ENCODE measurements at places on chromosomes 1 and 21.
A peak's percentile ranks its signal among the peaks of the same experiment; 100 is the strongest.

DNA sequence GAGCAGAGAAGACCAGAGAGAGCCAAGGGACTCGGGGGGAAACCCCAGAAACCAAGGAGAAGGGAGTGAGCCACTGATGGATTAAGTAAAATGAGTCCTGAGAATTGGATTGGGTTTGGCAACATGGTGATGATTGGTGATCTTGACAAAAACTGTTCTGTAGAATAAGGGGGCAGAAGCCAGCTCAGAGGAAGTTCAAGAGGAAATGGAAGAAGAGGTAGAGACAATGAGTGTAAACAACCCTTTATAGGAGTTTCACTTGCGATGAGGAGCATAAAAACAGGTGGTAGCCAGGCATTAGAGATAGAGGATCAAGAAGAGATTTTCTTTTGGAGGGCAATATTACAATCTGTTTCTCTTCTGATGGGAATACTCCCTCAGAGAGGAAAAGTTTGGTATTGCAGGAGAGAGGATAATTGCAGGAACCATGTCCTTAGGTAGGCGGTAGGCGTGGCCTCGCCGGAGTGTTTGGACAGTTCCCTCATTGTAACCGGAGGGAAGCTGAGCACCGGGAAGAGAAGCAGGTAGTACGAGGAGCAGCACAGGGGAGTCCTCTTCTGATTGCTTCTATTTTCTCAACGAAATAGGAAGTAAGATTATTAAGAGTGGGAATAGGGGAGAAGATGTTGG lies 68.4 kb upstream of the TENT5C start:
- no peak for DNase-seq

DNA sequence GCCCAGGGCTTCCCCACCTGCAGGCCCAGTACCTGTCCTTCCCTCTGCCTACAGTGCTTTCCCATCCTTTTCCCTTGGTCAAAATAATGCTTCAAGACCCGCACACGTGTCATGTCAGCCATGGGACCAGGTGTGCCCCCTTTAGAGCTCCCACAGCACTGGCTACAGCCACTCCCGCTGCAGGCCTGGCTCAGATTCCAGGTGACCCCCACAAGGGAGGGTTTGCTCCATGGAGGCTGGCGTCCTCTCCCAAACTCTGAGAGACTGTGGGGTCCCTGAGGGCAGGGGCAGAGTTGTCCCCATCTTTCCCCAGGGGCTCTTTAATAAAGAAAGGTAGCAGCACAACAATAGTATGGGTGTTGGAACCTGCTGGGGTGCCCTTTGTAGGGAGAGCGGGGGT lies 66.4 kb upstream of the RUNX3 start:
- no peak for DNase-seq

GRCh38 chr1:67843331-67843730 lies 10.1 kb upstream of the GNG12 start:
- no peak for DNase-seq

GRCh38 chr1:26978901-26979300 lies 14.6 kb upstream of the TRNP1 start:
- DNase-seq = no peak

- DNase-seq = peak; percentile 47
Observed at GRCh38 chr1:39091845-39092645, 65.9 kb downstream of the NDUFS5 start.

DNA sequence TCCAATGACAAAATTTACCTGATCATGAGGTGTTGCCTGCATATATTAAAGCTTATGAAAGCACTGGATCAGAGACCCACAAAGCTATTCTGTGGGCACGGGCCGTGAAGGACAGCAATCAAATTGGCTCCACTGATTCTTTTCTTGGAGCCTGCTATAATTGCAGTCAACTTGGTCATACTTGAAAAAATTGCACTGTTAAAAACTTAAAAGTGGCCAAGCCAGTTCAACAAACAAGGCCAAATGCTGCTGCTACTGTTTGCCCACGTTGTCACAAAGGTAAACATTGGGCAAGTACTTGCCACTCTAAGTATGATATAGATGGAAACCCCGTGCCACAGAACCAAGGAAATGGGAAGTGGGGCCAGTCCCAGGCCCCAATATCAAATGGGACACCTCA lies 37.8 kb downstream of the CYP4A11 start:
- no peak for DNase-seq

DNA sequence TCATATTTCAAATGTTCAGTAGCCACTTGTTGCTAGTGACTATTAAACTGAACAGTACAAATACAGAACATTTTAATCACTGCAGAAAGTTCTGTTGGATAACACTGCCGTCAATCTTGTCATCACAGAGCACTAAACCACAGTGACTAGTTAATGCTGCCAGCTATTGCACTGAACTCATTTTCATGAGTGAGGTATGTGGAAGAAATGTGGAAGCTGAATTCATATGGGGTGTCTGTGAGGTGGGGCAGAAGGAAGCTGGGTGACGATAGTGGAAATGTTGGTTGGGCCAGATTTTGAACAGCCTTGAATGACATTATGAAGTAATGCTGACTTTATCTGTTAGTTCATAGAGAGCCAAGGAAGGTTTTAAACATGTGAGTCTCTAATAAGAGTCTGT lies 49.6 kb downstream of the OSBPL9 start:
- DNase-seq = no peak

DNA sequence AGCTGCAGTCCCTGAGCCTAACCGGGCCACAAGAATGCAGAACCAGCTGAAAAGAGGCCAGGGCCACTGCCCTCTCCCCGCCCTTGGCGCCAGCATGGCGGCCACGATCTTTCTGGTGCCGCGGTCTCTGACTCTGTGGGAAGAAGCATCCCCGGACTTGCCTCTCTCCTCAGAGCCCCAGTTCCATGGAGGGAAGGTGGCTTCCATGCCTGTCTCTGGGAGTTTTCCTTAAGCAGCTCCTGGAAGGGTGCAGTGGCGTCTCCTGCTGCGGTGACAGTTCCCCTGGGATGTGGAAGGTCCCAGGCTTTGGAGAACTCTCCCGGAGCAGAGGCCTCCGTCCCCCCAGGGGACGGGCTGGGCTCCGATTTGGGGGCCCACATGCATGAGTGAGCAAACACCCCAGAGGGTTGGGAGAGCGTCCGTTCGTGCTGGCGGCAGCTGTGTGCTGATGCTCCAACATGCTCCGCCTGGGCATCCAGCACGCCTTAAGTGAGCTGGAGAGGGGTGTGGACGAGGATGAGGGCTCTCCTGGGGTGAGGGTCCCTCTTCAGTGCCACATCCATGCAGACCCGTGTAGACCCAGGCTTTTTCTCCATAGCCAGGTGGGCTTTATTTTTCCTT lies 109.8 kb upstream of the COL6A1 start:
- DNase-seq = no peak

- DNase-seq = no peak
Observed at GRCh38 chr1:9907441-9907840, 2.6 kb downstream of the CTNNBIP1 start.

DNA sequence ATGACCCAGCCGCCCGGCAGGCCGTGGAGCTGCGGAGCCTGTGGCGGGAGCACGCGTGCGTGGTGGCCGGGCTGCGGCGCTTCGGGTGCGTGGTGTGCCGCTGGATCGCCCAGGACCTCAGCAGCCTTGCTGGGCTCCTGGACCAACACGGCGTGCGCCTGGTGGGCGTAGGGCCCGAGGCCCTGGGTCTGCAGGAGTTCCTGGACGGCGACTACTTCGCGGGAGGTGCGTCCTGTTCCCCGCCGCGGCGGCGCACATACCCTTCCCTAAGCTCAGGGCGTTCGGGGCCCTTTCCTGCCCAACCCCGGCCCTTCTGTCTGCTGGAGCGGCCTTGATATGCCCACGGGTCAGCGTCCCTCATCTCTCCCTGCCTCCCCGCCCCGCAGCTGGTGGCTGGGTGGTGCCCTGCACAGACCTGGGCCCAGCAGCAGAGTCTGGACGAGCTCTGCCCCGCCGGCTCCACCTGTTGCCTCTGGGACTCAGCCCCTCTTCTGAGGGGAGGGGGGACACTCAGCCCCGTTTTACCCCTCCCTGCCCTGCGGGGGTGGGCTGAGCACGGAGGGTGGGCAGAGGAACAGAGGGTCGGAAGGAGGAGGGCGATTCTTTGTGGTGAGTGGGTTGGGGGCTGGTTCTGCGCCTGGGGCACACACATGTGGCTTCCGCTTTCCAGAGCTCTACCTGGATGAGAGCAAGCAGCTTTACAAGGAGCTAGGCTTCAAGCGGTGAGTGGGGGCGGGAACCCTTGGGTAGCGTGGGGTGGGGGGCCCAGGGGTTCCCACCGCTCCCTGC lies 688 bp downstream of the PRXL2B start:
- no peak for DNase-seq

DNA sequence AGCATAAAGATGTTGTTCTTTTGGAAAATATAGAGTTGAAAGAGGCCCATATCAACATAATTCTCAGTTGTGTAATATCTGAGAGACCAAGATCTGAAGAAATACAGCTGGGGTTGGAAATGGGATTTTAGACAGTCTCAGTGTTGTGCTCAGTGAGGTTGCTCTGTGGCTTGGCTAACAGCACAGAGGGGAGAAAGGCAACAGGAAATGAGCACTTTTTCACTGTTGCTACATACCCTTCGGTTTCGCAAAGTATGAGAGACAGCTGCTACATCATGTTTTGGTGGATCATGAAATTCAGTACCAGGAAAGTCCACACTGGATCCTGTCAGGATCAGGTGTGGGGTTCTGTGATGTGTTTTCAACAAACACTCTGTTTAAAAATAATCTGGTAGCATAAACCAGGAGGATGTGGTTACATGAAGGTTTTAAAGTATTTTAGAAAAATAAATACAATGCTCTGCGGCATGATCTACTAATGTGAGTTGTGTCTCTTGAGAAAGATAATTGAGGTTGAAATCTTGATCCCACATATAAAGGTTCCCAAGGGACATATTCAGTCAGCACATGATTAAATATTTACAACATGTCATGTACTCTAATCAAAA lies 7.0 kb upstream of the GPR88 start:
- no peak for DNase-seq

GRCh38 chr1:50822035-50822776 lies 137.9 kb downstream of the FAF1 start:
- no peak for DNase-seq

DNA sequence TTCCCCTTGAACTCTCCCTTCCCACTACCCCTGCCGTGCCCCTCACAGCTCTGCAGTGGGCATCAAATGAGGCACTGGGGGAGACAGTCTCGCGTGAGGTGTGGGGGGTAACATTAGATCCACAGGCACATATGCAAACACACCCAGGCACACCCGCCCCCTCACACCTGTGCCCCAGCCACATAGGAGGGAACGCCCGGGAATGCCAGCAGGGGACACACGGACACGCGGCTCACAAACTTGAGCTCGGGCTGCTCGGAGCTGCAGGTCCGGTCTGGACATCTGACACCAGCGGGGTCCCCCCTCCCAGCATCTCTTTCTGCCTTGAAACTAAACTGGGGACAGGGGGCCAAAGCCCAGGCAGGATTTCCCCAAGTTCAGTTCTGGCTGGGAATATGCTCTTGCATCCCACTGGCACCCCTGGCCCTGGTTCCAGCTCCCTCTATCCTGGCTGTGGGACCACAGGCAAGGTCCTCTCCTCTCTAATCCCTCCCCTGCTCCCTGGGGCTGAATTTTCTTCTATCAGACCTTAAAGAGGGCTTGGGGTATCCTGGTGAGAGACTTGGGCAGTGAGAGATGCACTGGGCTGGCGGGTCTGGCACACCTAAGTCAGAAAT lies 30.6 kb downstream of the CDCP2 start:
- DNase-seq = no peak

- DNase-seq = peak; percentile 34
Observed at GRCh38 chr1:172818841-172819527, 160.1 kb downstream of the FASLG start.

DNA sequence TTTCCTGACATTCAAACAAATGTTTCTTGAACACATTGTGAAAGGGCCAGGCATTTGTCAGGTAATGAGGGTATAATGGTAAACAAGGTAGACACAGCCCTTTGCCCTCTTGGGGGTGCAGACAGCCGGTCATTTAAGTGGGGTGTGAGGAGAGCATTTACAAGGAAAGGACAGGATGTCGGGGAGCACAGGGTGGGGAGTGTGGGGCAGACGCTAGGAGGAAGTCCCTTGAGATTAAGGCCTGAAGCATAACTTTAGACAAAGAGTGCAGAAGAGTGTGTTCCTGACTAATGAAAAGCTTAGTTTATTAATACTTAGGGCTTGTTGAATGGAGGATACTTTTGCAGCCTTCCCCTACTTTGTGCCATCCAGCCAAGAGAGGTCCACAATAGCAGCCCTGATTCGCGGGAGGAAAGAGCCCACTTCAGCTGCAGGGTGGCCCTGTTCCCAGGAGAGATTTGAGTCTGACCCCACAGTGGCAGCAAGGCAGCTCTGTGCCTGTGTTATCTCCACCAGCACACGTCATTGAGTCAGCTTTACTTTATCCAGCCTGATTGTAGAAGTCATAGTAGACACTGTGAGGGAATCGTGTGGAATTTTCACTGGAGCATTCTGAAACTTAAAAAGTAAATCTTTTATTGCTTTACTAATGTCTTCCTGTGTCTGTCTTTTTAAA lies 35.1 kb downstream of the MPZL1 start:
- DNase-seq = no peak

GRCh38 chr1:150115121-150115520 lies 34.6 kb upstream of the PLEKHO1 start:
- no peak for DNase-seq

- no peak for DNase-seq
Observed at GRCh38 chr1:78292361-78292760, 198.4 kb upstream of the PTGFR start.

DNA sequence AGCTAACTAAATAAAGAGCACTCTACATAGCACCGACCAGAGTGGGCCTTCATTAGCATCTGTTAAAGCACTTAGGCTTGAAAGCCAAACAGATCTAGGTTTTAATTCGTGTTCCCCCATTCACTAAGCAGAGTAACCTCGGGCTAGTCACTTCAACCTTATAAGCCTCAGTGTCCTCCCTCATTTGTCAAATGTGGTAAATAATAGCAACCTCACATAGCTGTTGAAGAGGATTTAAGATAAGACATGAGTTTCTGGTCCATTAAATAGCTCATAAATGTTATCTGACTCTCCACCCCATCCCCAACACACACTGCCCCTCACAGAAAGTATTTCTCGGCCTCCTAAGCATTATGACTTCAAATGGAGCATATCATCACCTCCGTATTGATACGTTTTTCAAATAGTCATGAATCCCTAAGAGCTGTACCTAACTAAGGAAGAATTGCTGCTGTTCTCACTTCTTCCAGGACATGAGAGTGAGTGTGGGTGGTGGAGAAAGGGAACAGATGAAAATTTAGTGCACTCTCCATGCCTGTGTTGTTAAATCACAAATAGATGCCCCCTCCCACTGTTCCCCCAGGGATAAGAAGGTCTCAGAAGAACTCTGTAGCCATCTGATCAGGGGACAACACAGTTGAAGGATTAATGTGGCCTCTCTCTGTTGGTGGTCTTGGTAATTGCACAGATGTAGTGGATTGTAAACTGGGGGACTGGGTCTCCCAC lies 47.6 kb downstream of the PLPP3 start:
- no peak for DNase-seq

- DNase-seq = peak; percentile 5
Observed at GRCh38 chr1:177948336-177948972, 21.4 kb downstream of the SEC16B start.

DNA sequence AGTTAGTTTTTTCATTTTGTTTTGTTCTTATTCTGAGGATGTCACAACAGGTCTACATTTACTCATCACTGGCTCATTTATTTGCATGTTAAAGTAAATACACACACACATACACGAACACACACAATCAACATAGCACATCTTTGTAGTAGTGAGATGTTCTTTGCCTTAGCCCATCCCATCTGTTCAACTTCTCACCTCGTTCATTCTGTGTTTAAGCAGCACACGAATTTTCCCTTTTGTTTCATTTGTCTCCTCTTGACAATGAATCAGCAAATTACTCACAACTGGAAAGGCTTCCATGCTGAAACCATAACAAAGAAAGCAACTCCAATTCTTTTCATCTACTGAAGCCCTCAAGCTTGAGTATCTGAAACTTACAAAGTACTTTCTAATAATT lies 133.3 kb upstream of the CHRM3 start:
- no peak for DNase-seq

GRCh38 chr1:112530832-112531231 lies 22.1 kb downstream of the WNT2B start:
- no peak for DNase-seq

Data from stimulated activated CD4-positive, alpha-beta T cell treated with anti-CD3 and anti-CD28 coated beads, Interleukin-12 subunit alpha, Interleukin-12 subunit beta, amount 100 ng/mL, for 48 hours (primary cell).